ENCODE measurements at places on chromosomes 4 and X. TPM values are rescaled to one million over a fixed set of nuclear protein-coding genes. Genes with fewer than 3 reads are reported as not detected.

Gene RHOXF2B
- not detected for total RNA-seq

Gene MBNL3
- 5.7 TPM for total RNA-seq

Gene CENPE
- 12.4 TPM for total RNA-seq

DNA sequence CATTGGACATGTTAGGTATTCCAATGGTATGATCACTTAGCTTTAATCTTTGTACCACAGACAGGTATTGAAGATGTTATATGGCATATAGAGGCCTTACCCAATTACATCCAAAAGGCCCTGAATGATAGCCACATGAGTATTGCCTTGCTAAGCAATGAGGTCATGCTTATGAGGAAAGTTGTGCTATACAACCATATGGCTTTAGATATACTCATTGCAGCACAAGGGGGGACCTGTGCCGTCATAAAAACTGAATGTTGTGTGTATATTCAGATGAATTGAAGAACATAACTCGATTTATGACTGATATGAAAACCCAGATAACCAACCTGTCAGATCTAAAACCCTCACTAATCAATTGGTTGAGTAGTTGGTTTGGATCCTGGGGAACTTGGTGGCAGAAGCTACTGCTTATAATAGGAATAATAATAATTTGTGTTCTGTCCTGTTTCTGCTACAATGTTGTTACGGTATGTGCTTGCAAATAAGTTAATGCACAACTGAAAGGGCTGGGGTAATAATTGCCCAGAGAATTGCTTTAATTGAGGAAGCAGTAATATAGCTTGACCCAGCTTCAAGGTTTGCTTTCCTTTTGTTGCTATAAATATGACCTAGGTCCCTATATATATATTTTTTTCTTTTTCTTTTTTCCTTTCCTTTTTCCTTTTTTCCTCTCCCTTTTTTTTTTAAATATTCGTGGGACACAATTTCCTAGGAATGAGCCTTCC is 21.5 kb upstream of the CSTF2 start:
- DNase-seq = no peak

- no peak for DNase-seq
These were observed 45.6 kb downstream of the FHL1 start for GRCh38 chrX:136192839-136193414.

- no peak for DNase-seq
These were observed 22.4 kb upstream of the F9 start for GRCh38 chrX:139508099-139508498.

DNA sequence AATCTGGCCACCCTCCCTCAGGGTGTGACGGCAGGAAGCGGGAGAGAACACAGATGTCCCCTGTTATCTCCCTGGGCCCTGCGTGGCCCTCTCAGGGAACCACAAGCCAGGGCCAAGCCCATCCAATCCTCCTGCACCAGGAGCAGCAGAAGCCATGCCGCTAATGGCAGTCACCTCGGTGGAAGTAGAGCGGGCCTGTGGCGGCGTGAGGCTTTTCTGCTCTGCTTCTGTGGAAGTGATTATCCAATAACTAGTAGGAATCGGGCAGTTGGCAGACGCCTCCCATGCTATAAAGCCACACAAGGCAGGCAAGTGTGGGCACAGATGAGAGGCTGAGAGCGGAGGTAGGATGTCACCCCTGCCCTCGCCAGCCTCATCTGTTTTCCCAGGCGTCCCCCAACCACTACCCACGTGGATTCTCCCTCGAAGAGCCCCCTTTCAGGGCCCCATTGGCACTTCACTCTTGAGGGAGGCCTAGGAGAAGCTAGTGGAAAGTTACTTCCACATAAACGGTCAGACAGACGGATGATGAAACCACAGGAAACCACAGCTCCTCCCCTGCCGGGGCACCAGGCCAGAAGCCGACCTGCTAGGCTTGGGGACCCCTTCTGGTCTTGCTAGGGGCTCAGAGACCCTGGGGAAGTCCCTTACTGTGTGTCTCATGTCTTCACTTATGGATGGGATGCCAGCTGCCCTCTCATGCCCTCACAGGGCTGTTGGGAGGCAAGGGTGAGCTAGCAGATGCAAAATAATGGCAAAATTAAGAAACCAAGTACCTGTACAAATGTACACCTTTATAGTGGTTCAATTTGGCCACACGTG is 18.8 kb upstream of the TMSB4X start:
- no peak for DNase-seq

GRCh38 chr4:3479358-3480101 is 16.4 kb downstream of the DOK7 start:
- DNase-seq = no peak

DNA sequence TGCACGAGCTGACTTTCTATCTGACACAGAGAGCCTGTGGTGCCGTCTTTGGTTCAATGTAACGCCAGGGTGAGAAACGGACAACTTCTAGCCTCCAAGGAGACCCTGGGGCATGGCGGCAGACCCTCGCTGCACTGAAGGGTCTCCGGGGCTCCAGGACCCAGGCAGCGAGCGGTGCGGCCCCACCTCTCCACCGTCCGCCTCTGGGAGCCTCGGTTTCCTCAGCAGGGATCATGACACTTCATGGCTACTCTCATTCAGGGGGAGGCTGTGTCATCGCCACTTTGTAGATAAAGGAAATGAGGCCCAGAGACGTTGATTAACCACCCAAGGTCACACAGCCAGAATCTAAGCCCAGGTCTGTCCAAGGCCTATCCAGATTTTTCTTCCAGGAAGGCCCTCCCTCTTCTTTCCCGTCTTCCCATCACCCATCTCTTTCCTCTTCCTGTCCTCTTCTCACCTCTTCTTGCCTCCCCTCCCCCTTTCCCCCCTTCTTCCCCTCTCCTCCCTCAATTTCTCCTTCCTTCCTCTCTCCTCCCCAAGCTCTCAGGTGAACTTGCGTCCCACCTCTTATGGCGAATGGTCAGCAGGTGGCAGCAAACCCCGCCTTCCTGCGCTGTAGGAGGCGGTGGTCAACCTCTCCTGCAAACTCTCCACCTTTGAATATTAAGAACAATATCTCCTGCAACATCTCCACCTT is 69.3 kb upstream of the HMX1 start:
- DNase-seq = peak; percentile 20

DNA sequence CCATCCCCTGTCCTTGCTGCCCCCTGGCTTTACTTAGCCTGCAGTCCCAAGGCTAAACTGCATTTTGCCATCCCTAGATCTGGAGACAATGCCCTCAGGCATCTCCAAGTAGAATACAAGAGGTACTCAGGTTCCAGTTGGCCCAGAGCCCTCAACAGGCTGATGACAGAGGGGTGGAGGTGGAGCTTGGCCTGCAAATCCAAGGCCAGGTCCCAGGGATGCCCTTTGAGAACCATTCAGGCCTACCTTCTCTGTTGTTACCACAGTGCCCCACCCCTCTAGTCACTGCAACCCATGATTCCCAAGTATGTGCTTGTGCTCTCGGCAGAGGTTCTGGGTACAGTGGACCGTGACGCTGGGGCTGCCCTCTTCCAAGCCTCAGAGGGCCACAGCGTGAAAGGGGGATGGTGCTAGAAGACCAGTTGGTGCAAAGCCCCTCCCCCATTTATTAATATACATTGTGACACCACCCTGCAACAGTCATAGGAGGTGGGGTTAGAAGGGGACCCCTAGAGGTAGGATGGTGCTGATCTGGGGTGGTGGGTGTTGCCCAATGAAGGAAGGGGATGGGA is 6.4 kb upstream of the UBA1 start:
- no peak for DNase-seq

GRCh38 chrX:41293269-41293668 is 40.7 kb upstream of the DDX3X start:
- peak; percentile 54 for DNase-seq

GRCh38 chr4:127162741-127163140 is 470.0 kb upstream of the INTU start:
- peak; percentile 77 for DNase-seq

GRCh38 chr4:125021189-125021588 is 293.6 kb upstream of the FAT4 start:
- DNase-seq = no peak
